ENCODE measurements at places on chromosomes 1 and 21.

DNA sequence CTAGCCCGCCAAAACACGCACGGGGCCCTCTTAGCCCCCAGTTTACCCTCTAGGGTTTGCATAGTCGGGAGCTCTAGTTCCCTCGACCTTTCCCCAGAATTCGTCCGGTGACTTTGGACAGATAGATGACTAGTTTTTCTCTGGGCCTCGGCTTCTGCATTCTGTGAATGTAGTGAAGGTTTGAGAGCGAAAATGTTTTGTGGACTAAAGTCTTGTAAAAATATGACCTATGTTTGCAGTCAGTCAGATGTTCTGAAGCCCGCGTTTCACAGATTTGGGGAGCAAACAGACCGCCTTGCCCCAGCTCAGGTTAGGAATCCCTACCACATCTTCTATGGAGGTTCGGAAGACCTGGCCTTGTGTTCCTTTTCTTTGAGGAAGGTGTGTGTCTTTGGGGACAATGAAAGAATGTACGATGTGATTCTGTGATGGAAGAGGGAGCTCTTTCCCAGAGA is 401 bp downstream of the UQCRH start:
- no peak for DNase-seq

- no peak for DNase-seq
Observed at GRCh38 chr1:40722622-40723021, 31.1 kb downstream of the NFYC start.

DNA sequence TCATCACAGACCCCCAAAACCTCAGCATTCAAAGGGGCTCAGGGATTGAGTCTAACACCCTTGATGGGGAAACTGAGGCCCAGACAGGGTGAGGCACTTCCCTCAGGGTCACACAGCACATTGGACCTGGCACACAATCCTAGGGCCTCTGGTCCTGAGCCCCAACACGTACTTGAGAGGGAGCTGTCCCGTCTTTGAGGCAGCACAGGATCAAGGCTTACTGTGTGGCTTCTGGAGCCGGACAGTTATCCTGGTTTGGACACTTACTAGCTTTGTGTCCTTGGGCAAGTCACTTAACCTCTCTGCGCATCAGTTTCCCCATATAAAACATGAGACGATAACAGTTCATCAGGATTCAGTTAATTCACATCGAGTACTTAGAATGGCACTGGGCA is 26.5 kb downstream of the RUNX3 start:
- DNase-seq: no peak

GRCh38 chr1:29631836-29632805 is 395.8 kb downstream of the PTPRU start:
- no peak for DNase-seq

DNA sequence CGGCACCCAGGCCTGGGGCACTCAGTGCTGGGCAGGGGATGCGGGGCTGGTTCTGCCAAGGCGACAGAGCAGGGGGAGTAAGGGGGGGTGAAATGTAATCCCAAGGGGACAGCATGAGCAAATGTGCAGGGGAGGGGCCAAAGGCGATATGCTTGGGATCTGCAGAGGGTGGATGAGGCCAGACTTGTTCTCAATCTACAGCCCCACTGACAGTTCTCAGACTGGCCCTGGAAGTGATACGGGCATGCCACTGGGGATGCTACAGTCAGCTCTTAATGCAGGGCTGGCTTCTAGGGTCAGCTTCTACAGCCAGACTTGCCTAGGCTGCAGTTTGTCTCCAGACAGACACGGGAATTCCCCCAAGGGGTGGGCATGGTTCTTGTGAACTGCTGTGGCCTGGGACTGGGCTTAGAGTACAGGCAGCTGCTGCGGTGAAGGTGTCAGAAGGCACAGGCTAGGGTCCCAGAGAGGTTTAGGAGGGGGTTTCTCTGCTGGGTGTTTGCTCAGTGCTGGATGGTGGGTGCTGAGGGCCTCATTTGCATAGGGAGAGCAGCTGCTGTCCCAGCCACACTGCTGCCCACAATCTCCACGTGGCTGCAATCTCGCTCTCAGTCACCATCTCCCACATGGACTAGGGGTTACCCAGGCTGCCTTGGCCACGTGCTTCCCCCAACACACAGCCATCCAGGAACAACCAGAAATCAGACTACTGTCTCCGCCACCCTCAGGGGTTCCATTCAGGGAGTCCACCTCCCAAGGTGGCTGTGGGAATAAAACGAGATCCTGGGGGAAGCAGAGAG is 190.1 kb downstream of the HIVEP3 start:
- no peak for DNase-seq

DNA sequence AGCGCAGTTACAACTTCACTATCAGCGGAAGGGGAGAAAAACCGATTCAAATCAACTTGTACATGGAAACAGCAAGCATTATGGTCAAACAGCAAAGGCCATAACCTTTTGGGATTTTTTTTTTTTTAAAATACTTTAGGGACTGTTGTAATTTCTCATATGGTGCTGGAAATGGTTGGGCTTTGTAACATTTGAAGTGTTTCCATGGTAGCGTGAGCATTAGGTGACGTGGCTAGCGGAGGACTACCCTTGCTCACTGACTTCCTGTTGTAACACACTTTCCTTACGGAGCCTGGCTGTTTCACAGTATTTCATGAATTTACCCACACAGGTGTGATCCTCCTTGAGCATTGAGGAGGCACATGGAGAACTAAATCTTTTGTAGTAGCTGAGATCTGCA is 269.5 kb downstream of the TM2D1 start:
- DNase-seq: no peak

- no peak for DNase-seq
Observed at GRCh38 chr1:57897581-57897980, 473.7 kb upstream of the DAB1 start.

DNA sequence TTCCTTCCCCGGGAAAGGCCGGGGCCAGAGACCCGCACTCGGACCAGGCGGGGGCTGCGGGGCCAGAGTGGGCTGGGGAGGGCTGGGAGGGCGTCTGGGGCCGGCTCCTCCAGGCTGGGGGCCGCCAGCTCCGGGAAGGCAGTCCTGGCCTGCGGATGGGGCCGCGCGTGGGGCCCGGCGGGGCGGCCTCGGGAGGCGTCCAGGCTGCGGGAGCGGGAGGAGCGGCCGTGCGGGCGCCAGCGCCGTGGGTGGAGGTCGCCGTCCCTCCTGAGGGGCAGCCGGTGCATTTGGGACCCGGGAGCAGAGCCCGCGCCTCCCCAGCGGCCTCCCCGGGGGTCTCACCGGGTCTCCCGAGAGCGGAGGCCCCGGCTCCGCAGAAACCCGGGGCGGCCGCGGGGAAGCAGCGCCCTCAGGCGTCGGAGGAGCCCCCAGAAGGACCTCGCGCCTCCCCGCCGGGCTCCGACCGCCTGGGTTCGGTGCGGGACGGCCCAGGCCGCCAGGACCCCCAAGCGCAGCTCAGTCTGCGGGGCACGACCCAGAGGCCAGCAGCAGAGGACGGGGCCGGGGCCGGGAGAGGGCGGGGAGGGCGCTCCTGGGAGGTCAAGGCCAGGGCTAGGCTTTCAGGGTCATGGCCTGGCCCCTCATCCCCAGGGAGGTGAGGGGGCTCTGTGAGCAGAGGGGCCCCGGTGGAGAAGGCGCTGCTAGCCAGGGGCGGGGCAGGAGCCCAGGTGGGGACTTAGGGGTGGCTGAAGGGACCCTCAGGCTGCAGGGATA is 7.2 kb upstream of the SLX9 start:
- no peak for DNase-seq

DNA sequence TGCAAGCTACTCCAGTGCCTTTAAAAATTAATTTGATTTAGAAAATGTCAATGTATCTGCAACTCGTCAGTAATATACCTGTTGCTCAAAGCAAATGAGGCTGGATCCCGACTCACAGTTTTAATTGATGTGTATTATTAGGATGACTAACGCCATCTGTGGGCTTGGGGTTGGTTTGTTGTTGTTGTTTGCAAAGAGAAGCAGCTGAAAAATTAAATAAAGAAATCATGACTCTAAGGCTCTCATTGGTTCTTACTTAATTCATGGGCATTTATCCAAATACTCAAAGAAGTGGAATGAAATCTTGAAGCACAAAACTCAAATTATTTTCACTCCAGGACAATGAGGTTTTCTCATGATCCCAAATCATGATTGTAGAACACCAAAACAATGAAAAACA is 46.4 kb downstream of the SEC16B start:
- DNase-seq: no peak

DNA sequence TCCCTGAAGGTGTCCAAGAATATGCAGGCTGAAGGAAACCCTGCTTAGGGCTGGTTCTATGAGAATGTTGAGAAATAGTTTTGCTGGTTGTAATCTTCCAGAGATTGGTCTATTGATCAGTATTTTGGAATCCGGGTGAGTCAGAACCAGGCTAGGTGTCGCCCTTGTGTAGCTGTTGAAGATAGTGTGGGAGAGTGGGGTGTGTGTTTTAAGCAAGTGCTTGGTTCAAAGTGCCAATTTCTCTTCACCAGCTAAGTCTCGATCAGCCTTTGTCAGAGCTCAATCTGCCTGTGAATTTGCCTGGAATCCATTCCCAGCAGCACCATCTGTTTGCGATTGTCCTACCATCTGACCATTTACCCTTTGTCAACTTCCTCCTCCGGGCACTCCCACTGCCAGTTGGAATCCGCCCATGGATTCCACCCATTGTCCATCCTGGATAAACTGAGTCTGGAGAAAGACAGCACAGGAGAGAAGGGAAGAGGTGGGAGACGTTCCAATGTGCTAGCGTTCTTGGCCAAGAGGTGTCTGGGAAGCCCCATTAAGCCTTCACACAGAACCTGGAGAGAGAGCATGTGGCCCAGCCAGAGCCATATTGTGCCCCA is 59.4 kb upstream of the CYP2J2 start:
- DNase-seq: no peak

- DNase-seq: no peak
Observed at GRCh38 chr1:108512239-108513043, 47.5 kb upstream of the EEIG2 start.

DNA sequence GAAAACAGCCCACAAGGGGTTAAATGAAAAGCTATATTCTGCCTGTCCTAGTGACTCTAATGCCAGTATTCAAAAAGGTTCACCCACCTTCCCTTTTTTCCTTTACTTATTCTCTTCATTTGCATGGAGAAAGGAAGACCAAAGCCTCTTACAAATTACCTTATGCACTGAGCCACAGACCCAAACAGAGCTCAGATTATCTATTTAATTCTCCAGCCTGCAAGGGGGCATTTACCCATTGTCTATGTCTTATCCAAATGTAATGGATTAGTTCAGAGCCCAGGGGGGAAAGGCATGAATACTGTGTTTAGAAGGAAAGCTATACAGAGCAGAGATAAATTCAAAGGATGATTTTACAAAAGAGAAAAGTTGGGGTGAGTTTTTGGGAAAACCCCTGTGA is 388.5 kb downstream of the OMA1 start:
- no peak for DNase-seq

GRCh38 chr1:3697104-3697503 is 44.8 kb downstream of the TP73 start:
- no peak for DNase-seq

- DNase-seq: no peak
Observed at GRCh38 chr1:206461602-206462455, 8.4 kb upstream of the IKBKE start.

DNA sequence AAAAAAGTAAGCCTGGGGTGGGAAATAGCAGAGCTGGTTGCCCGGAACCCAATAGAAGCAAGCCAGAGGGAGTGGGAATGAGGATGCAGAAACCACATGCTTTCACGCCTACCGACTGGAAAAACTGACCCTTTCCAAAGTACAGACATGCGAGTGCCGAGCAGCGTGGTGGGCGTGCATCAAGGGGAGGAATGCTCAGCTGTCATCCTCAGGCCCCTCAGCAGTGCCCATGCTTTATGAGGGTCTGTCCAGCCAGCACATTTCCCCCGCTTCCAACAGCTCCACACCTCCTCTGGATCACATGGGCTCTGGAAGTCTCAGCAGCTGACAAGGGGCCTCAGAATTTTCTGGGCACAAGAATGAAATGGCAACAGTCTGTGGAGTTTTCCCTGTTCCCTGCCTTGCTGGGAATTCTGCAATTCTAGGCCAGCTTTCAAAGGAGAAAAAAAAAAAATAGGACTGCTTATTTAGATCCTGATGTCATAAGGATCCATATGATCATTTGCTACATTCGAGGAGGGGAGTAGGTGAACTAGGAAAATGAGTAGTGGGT is 19.1 kb upstream of the IKBKE start:
- DNase-seq: no peak

GRCh38 chr21:31092832-31093625 is 54.8 kb upstream of the KRTAP19-8 start:
- DNase-seq: no peak

DNA sequence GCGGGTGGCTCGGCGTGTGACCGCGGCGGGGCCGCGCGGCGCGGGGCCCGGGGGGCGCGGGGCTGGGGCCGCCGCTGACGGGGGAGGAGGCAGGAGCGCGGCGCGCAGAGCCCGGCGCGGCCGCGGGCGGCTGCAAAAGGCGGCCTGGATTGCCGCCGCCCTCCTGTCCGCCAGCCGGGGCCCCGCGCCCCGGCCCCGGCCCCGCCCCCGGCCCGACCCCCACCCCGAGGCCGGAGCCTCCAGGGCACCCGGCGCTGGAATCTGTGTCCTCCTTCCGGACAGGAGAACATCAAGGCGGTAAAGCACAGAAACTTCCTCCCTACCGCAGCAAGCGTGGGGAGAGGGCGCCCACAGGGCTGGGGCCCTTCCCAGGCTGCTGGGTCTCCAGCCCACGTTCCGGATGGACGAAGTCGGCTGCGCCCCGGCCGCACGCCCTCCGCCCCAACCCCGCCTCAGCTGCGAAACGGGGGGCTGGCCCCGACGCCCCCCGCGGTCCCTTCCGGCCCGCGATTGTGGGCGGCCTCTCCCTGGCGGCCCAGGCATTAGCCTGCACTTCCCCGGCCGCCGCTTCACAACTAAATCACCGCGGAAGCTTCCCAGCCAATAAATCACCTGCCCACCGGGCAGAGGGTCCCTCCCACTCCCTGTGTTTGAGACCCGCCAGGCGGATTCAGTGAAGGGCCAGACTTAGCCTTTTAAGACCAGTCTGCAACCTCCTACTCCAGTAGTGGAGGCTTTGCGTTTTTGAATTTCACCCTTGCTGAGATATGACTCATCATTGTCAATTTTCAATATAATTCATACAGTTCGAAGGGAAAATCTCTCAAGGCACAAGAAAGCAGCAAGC is 106.0 kb downstream of the SLC45A1 start:
- no peak for DNase-seq

DNA sequence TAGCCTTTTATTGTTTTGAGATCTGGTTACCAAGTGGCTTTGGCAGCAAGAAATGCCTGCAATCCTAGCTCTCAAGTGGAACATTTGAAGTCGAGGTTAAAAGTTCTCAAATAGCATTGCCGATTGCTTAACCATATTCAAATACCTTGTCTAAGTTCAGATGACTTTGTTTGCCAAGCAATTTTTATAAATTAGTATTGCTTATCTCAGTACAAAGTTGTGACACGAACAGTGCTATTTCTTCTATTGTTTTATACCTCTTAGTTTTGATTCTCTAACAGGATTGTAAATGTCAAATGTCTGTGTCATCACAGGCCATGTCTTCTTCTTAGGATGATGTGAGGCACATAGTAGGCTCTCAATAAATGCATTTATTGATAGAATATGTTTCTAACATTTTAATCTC is 633.3 kb downstream of the PTPRC start:
- peak; percentile 87 for DNase-seq

- DNase-seq: no peak
Observed at GRCh38 chr1:168045311-168045710, 91.4 kb downstream of the GPR161 start.

All from AG09309 (cell line).